ENCODE measurements at places on chromosomes 1 and 21.

- no peak for DNase-seq
These were observed 1.4 kb downstream of the LDLRAD1 start for GRCh38 chr1:54016343-54017282.

DNA sequence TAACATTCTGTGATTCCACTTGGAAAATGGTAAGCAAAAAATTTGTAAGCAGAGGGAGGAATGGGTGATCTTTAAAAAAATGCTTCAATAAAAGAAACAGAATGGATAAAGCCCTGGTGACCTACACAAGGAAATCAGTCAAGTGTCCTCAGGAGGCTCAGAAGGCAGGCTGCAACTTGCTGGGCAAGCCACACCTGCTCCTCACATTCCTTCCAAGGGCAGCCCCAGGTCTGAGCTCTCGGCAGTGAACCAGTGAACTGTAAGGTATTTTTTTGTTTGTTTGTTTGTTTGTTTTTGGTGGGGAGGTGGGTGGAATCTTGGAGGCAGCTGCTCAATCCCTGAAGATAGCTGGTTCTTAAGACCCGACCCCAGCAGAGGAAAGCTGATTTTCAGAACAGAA, 4.4 kb downstream of the TACSTD2 start:
- DNase-seq: no peak

GRCh38 chr1:220879509-220880361, 492 bp downstream of the HLX start:
- no peak for DNase-seq

GRCh38 chr1:54157401-54157800, 4.6 kb upstream of the CDCP2 start:
- DNase-seq: no peak

- no peak for DNase-seq
These were observed 9.5 kb upstream of the RNF186 start for GRCh38 chr1:19824541-19824940.

GRCh38 chr1:27539901-27540861, 50.2 kb upstream of the WASF2 start:
- no peak for DNase-seq

GRCh38 chr1:200153277-200154055, 126.0 kb downstream of the NR5A2 start:
- DNase-seq: no peak

GRCh38 chr1:173555651-173556305, 47.1 kb downstream of the SLC9C2 start:
- no peak for DNase-seq

DNA sequence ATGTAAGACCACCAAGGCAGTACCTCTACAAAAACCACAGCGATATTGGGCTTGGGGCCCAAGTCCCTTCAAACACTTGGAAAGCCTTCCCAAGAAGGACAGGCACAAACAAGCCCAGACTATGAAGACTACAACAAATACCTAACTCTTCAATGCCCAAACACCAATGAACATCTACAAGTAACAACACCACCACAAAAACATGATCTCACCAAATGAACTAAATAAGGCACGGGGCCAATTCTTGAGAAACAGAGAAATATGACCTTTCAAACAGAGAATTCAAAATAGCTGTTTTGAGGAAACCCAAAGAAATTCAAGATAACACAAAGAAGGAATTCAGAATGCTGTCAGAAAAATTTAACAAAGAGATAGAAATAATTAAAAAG, 86.8 kb downstream of the COL24A1 start:
- no peak for DNase-seq

- no peak for DNase-seq
These were observed at the start of gene PDE9A for GRCh38 chr21:42653231-42654061. Gene PDE9A, plus strand, starts transcription at chr21:42653621. Its CDS starts 194 bp downstream, at chr21:42653815.

- DNase-seq: no peak
These were observed 21.2 kb upstream of the EYA3 start for GRCh38 chr1:28109639-28110038.

DNA sequence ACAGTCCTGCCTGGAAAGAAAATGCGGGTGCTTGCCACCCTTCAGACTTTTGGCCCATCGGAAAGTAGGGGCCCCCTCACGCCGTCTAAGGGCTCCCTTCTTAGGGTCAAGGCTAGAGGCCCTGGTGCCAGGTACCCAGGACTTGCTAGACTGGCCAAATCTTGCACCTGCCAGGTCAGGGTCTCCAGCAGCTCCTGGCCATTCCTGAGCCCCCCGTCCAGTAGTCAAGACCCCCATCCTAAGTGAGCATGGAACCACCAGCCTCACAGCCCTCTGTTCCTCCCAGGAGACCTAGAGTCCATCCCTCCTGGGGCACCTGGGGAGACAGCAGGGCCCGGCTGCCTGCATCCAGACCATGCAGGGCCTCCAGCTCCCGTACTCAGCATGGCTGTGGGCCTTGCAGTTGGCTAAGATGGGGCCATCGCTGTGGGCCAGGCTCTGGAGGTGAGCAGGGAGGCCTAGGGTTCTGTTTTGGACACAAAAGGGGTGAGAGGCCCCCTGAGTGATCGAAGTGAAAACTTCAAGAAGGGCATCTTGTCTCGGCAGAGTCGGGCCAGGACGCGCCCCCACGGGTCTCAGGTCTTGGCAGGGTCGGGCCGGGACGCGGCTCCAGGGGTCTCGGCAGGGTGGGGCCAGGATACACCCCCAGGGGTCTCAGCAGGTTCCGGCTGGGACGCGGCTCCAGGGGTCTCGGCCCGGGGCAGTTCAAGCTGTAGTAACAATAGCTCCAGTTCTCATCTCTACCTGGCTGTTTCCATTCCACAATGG, 5.9 kb downstream of the FNDC10 start:
- DNase-seq: no peak

- no peak for DNase-seq
These were observed 56.2 kb upstream of the RASAL2 start for GRCh38 chr1:178037510-178038253.

GRCh38 chr1:180946541-180947498, 34.1 kb downstream of the KIAA1614 start:
- DNase-seq: no peak

- DNase-seq: no peak
These were observed 11.6 kb upstream of the PTPN7 start for GRCh38 chr1:202172015-202172355.

DNA sequence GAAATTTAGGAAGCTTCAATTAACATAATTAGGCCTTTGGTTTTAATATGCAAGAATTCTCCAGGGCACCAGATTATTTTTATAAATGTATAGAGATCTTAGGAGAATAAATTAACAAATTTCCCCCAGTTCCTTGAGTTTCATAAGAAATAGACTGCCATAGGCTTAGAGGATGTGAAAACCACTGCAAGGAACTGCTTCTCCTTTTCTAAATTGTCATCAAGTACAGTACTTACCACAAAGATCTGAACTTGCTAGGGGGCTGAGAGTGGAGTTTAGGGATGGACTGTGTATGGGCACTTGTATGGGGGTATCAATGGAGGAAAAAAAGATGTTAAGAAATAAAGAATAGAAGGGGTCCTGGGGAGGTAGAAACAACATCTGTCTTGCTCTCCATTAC, 31.1 kb downstream of the LHX8 start:
- DNase-seq: no peak

GRCh38 chr1:230273141-230273710, 152.9 kb downstream of the PGBD5 start:
- DNase-seq: no peak

DNA sequence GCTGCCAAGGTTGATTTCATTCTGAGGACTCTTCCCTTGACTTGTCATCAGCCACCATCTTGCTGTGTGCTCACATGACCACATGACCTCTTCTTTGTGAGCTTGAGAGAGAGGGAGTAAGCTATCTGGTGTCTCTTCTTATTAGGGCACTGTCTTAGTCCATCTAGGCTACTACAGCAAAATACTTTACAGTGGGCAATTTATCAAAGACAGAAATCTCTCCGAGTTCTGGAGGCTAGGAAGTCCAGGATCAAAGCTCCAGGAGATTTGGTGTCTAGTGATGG, 11.9 kb upstream of the RPS6KA1 start:
- no peak for DNase-seq

DNA sequence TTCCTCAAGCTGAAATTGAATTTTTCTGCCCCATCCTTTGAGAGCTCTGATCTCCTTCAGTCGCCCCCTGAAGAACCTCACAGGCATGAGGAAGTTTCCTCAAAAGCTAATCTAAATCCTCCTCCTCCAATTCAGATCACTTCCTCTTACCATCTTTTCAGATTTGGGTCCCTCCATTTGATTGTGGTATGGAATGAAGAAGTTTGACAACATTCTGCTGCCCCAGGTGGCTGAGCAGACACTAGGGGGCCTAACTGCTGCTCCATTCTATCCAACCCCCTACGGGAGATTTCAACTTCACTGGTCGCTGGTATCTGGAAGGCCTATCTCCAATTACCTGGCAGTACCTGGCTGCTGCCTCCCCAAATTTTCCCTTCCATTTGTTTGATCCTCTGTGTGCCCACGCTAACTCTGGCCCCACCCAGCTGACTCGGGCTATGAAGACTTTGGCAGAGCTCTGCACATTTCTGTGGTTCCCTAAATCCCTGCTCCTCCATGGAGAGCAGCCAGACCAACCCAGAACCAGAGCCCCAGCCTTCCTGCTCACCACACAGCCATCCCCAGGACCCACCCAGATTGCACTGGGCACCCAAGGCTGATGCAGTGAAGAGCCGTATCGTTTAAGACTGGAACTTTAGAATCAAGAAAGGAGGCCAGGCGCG, 7.8 kb downstream of the IRF6 start:
- no peak for DNase-seq

GRCh38 chr1:6612641-6613360, 730 bp upstream of the PHF13 start:
- no peak for DNase-seq

DNA sequence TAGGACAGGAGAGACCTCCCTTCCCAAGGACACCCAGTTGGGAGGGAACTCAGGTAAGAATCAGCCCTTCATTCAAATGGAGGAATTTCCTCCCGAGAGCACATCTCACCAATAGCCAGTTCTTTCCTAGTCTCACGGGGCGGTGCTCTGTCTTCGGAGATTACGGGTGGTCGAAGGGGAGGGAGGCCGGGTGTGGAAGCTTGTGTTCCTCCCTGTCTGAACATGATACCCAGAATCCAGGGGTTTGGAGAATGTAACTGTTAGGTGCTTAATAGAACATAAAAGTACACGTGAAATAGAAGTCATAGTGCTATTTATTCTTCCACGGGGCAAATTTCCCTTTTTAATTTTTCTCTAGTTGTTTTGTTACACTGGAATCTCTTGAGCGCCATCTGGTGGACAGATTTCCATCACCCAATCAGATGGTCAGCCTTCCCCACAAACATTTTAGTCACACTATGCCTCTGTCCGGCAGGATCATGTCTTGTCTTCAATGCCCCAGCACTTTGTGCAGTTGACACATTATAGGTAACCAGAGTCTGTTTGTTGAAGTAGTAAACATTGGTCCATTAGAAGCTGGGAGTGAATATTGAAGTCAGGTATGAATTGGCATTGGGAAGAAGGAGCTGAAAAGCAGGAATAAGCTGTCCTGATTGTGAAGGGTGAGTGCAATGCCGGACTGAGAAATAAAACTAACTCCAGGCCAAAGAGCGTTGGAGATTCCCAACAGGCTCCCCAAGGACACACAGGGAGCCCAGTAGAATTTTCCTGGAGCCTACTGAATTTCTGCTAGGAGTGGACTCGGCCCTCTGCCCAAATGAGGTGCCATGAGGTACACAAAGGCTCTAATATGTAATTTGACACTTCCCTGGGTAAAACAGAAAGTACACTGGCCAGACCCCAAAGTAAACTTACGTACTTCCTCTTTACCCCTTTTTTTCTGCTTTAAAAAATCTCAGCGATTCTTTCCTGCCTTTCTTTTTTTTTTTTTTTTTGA, 27.6 kb upstream of the ZNF697 start:
- no peak for DNase-seq

- DNase-seq: no peak
These were observed 5.2 kb downstream of the PPFIA4 start for GRCh38 chr1:203031467-203031866.

DNA sequence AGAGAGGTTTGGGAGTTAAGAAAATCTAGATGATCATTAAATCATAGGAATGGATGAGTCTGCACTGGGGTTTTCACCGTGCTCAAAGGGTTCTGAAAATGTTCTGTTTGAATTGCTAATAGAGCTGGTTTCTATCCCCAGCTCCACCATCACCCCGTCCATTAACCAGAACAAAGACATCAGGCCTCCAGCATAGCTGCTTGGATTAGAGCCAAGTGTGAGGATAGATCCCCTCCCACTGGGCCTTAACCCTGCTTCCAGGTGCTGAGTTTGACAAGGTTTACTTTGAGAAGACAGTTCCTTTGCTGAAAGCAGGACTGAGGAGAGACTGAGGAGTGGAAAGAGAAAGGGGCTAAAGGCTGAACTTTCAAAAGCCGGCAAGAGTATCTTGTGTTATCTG, 48.3 kb downstream of the MPZL1 start:
- DNase-seq: no peak

DNA sequence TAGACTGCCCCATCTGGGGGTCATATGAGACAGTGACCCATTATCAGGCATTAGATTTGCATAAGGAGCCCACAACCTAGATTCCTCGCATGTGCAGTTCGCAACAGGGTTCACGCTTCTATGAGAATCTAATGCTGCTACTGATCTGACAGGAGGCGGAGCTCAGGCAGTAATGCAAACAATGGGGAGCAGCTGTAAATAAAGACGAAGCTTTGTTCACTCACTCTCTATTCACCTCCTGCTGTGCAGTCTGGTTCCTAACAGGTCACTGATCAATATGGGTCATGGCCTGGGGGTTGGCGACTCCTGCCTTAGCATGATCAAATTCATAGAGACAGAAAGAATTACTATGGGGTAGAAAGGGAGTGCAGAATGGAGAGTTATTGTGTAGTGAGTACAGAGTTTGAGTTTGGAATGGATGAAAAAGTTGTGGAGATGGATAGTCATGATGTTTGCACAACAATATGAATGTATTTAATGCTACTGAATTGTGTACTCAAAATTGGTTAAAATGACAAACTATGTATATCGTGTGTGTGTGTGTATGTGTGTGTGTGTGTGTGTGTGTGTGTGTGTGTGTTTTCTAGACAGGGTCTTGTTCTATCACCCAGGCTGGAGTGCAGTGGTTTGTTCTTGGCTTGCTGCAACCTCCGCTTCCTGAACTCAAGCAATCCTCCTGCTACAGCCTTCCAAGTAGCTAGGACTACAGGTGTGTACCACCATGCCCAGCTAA, 42.2 kb downstream of the BTF3L4 start:
- no peak for DNase-seq

- no peak for DNase-seq
These were observed 218.5 kb downstream of the PTPRU start for GRCh38 chr1:29454616-29455380.

GRCh38 chr1:58584082-58584895, 7.2 kb upstream of the TACSTD2 start:
- DNase-seq: peak; percentile 34
